ENCODE measurements at places on chromosomes 7 and 10. TPM values are rescaled to one million over a fixed set of nuclear protein-coding genes. Genes with fewer than 3 reads are reported as not detected.

YWHAG gene
- 205 TPM for total RNA-seq

TNRC18 gene
- 101 TPM for total RNA-seq

GRCh38 chr7:131845573-131846314 lies 289.3 kb upstream of the PODXL start:
- DNase-seq = no peak
- H3K4me3 ChIP-seq = no peak overlapping the region
- no peak overlapping the region for H3K27ac ChIP-seq
- no peaks in the 10 kb centered on the region for H3K4me1 ChIP-seq
- no peaks in the 10 kb centered on the region for H3K36me3 ChIP-seq
- peaks cover 63% of the 10 kb centered on the region for H3K27me3 ChIP-seq

- H3K4me1 ChIP-seq = peaks cover 9% of the 10 kb centered on the region
- H3K27me3 ChIP-seq = peaks cover 7% of the 10 kb centered on the region
- no peak overlapping the region for H3K4me3 ChIP-seq
- H3K36me3 ChIP-seq = no peaks in the 10 kb centered on the region
- no peak overlapping the region for H3K27ac ChIP-seq
Observed at GRCh38 chr7:159104188-159104920, 40.3 kb downstream of the VIPR2 start.

CDK13 gene
- total RNA-seq = 66.6 TPM

SPDYE2 gene
- not detected for total RNA-seq
